ENCODE measurements at places on chromosomes 5 and 9.

DNA sequence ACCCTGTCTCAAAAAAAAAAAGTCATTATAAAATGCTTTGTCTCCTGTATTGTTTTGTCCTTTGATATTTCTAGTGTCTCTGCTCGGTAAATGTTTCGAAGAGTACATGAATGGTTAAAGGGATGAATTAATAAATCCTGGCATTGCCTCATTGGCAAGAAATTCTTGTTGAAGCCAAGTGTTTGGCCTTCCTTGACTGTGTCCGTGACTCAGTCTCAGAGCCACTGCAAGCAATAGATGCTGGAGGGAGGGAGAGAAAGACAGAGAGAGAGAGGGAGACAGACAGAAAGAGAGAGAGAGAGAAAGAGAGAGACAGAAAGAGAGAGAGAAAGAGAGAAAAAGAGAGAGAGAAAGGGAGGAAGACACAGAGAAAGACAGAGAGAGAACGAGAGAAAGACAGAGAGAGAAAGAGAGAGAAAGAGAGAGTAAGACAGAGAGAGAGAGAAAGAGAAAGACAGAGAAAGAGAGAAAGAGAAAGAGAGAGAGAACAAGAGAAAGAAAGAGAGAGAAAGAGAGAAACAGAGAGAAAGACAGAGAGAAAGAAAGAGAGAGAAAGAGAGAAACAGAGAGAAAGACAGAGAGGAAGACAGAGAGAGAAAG lies 72.5 kb upstream of the RXRA start:
- no peak for DNase-seq

DNA sequence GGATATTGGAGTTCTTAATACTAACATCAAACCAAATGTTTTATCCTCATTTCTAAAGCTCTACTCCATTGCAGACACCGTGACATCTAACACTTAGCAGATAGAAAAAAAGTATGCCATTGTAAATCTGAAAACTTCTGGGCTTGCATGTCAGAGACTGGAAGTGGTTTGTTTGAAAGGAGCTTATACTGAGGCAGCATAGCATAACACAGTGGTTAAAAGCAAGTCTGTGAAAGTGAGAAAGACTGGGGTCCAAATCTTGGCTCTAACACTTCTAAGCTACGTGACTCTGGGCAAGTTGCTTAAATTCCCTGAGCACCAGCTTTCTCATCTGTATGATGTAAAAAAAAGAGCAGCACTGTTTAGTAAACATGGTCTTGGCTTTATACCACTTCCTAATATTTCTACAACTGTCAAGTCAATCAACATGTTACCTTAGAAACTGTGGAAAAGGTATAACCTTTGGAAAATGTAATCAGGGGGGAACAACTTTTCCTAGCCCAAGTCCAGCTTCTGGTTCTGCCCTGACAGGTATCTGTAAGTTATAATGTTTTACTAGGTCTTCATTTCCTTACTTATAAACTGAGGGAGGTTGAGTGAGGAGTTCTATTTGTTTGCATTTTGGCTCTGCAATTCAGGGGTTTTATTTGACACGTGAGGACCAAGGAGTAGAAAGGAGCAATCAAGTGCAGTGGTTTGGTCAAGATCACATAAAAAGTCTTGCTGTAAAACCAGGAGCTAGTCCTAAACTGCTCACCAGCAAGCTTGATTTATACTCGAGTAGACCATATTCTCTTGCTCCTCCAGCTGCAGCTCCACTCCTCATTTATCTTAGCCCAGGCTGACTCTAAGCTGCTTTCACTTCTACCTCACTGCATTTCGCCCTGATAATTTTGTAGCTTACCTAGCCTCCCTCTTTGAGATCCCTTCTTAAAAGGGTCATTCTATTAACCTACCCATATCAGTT lies 541.0 kb downstream of the RAB3C start:
- no peak for DNase-seq

DNA sequence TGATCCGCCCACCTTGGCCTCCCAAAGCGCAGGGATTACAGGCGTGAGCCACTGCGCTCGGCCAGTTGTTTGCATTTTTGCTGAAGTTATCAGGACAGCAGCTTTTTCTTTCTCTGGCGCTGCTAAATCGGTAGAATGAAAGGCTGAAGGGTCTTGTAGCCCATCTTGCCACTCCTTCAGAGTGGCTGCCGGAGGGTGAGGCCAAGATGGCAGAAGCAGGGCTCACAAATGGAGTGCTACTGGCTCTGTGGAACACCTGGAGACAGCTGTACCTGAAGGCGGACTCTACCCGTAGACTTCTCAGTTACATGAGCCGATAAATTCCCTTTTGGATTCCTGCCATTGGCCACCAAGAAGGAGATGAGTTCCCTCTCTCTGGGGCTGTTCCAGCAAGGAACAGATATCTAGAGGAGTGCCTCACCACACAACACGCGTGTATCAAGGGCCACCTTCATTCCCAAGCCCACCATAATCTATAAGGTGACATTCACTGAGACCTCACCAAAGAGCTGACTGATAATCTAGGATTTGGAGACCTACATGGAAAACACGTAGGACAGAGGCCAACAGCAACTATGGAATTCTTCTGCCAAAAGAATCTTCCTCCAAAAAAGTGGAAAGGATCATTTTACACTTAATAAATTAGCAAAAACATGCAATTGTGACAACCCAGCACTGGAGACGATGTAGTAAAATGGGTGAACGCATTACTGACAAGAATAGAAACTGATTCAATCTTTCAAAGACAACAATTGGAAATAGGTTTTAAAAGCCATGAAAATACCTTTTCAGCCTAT lies 21.8 kb downstream of the STK10 start:
- no peak for DNase-seq

- no peak for DNase-seq
Observed at GRCh38 chr5:132763181-132764036, 13.6 kb downstream of the SEPTIN8 start.

DNA sequence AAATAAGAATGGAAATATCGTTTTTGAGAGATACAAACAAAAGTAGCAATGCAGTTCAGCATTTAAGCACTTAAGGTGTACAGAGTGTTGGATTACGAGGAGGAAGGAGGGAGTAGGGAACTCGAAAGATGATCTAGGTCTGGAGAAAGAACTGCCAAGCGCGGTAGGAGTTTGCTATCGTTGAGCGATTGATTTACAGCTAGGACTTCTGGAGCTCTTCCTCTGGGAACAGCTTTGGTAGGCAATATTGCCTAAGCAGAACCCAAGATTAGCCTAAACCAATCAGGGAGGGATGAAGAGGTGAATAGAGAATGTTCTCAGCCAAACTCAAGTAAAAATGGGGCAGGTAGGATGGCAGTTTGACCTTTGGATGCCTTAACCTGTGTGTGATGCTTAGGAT lies 965 bp downstream of the CLTA start:
- DNase-seq: no peak

- no peak for DNase-seq
Observed at GRCh38 chr9:92719028-92719647, 45.5 kb downstream of the BICD2 start.

- no peak for DNase-seq
Observed at GRCh38 chr5:68192679-68193060, 22.9 kb upstream of the PIK3R1 start.

DNA sequence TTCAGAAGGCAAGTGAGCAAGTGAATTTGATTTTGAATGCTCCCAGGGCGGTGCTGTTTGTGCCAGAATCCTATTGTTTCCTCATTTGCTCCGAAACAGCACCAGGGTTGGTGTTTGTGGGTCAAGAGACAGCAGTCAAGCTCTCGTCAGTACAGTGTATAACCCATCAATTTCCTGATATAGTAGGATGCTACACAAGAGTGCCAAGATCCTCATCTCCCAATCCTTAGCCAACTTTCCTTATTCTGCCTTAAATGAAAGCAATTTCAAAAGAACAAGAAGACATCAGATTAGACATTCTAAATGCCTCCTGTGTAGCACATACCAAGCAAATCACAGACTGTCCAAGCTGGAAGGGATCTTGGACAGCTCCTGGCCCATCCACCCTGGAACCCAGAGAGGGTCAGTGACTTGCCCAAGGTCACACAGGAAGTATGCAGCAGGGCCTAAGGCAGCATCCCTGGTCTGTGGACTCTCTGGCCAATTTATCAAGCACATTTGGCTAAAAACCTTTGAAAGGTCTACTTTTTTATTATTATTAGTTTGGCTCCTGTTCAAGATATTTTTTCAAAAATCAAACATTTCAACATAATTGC lies 4.5 kb downstream of the WHRN start:
- no peak for DNase-seq

Data from coronary artery (tissue), 2 donors.